ENCODE measurements at places on chromosomes 16 and 17. TPM values are rescaled to one million over a fixed set of nuclear protein-coding genes. Genes with fewer than 3 reads are reported as not detected.

TMED6 gene
- 1.3 TPM for total RNA-seq

DYNC1LI2 gene
- 32.3 TPM for total RNA-seq

DNA sequence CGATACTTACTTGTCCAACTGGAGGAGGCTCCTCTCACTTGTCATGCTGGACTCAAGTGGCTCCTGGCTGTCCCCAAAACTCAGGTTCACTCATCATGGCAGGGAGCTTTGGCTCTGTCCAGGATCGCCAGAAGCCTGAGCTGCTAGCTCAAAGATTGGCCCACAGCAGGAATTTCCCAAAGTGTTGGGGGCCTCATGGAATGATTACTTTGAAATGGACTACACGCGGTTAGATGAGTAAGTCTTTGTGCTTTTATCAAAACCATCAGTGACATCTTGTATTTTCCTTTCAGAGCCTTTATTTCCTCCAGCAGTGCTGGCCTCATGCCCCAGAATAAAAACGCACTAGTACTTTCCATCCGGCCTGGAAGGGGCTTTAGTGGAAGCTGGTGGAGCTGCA is 29.2 kb upstream of the PHB1 start:
- DNase-seq, result no peak

DNA sequence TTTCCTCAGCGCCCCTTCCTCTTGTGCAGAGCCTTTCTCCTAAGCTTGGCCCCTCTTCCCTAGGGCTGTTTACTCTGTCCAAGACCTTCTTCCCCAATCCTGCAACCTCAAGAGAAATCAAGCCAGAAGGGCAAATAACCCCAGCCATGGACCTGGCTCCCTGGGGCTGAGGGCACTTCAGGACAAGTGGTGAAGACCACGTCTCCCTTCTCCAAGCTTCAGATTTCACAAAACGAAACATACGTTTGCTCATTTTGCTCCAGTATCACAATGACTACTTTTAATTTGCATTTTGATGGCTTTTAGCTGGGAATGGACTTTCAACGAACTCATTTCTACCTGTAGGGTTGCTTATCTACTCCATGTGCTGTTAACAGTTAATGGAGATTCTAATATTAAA is 139.8 kb upstream of the CACNG5 start:
- DNase-seq, result no peak

DNA sequence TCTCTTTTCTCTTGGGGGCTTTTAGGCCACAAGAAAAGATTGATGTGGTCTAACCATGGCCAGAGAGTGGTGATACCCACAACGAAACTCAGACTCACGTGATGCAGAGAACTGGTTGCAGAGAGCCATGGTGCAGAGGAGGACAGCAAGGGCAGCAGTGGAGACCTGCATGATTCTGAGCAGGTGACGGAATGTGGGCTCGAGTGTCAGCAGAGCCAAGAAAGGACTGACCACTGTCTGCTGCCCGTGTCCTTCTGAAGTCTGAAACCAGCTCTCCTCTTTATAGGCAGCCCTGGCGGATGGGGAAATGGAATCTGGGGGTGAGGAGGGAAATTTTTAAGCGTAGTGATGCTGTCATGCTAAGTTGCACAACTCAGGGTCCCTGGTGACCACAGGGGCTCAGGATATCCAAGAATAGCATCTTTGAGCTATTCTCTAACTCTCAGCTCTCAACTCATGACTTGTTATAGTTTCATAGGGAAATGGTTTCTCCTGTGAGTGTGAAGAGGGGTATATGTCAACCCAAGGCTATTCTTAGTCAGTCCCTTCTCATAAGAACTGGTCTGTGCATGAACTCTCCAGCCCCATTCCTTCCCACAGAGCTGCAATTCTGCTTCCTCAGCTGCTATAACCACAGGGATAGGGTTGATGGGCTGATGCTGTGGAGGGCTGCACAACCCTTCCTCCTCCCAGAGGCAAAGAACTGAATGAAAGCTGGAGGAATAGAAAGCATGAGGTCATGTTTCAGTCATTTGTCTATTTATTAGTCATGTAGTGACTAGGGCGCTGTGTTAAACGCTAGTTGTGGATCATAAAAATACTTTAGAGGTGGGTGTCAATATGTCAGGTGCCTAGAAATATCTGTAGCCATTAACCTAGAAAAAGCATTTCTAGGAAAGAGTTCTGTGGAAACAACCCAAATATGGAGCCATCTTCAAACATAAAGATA is at the start of gene CCL3:
Gene CCL3 (minus strand): TSS at position 256 of the 949 bp plus-strand sequence. CDS start 85 bp downstream, at position 171.
- DNase-seq, result peak; percentile 67

- DNase-seq, result no peak
Observed at GRCh38 chr16:14101415-14101814, 30.3 kb downstream of the MRTFB start.

DNA sequence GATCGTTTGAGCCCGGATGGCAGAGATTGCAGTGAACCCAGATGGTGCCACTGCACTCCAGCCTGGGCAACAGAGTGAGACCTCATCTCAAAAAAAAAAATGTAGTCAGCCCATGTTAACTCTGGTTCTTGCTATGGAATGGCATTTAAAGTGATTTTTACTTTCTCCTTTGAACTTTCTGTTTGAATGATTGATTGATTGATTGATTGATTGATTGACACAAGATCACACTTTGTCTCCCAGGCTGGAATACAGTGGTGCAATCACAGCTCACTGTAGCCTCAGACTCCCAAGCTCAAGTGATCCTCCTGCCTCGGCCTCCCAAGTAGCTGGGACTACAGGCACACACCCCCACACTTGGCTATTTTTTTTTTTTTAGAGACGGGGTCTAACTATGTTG is 17.0 kb downstream of the SMTNL2 start:
- no peak for DNase-seq

DNA sequence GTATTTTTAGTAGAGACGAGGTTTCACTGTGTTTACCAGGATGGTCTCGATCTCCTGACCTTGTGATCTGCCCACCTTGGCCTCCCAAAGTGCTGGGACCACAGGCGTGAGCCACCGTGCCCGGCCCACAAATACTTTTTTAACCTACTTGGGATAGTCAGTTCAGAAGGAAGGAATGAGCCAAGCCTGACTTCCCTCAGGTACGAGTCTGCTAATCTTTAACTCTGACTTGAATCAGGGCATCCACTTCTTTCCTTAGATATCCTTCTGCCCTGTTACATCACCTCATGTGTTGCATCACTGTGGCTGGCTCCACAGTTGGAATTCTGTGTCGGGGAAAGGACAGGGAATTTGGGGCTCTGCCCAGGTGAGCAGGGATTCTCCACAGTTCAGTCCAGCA is 120.8 kb downstream of the MSI2 start:
- no peak for DNase-seq

- no peak for DNase-seq
Observed at GRCh38 chr16:87326151-87326571, 9.0 kb upstream of the C16orf95 start.

Measured in activated CD4-positive, alpha-beta T cell treated with anti-CD3 and anti-CD28 coated beads for 36 hours (primary cell).